NCI-H2107 (cell line): ENCODE measurements at places on chromosomes 3 and 15.

- no peak for DNase-seq
Measured at GRCh38 chr3:19074257-19074900, 73.9 kb upstream of the KCNH8 start.

DNA sequence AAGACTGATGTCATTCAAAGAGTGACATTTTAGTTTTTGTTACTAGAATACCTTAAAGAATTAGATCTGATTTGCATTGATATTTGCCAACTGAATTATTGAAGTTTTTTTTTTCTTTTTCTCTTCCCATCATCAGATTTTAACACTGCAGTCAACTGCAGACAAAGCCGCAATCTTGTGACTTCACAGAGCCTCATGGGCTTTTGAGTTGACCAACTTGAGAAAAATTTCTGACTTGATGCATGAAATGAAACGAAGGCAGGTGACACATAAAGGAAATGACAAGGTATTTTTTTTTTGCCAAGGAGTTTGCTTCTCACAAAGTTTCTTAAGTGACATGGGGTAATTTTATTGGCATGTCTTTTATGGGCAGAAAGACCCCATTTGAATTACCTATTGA lies 383.7 kb downstream of the GAP43 start:
- no peak for DNase-seq

GRCh38 chr3:157148196-157148889 lies 11.6 kb downstream of the CCNL1 start:
- DNase-seq: no peak

- DNase-seq: no peak
Measured at GRCh38 chr15:101043011-101043410, 123.9 kb downstream of the LRRK1 start.

GRCh38 chr3:164737174-164737573 lies 341.1 kb downstream of the SI start:
- no peak for DNase-seq

- no peak for DNase-seq
Measured at GRCh38 chr3:88362428-88362827, 212.7 kb downstream of the C3orf38 start.

DNA sequence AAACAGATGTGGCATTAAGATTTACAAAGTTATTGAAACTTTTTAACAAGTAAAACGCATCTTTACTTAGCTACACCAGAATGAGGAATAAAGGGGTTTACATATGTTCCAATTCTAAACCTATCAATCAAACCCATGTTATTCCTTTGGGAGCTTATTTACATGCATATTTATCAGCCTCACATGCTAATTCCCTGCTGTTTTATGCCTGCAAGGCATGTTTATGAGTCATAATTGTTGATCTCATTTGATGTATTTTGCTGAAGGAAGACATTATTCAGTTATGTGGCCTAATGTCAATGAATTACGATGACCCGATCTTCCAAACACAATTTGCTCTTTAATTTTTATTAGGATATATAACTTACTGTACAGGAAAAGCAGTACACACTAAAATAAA lies 272.9 kb downstream of the TBC1D5 start:
- DNase-seq: no peak

GRCh38 chr3:121175083-121175482 lies 267.1 kb downstream of the STXBP5L start:
- no peak for DNase-seq

- no peak for DNase-seq
Measured at GRCh38 chr3:17935222-17935621, 192.8 kb upstream of the TBC1D5 start.

- DNase-seq: no peak
Measured at GRCh38 chr15:85624291-85624801, 170.4 kb downstream of the KLHL25 start.

DNA sequence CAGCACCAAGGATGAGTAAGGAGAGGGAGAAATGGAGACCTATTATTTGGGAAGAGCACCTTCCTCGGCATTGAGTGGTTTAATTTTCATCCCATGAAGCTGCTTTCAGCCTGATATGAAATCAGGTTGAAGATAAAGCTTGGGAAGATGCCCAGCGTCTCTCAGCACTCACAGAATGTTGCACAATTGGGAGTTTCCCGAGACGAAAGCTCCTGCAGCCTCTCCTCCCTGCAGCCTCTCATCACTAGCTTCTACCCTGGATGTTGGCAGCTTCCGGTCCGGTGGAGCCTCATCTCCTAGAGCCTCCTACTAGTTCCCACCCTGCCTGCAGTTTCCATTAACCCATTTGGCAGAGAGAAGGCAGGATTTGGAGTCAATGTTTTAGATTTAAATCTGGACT lies 40.3 kb downstream of the EDEM1 start:
- no peak for DNase-seq
